ENCODE measurements at places on chromosomes 2 and 18. TPM values are rescaled to one million over a fixed set of nuclear protein-coding genes. Genes with fewer than 3 reads are reported as not detected.

Gene CABYR
- total RNA-seq = 2.2 TPM

Gene IL18RAP
- 2.9 TPM for total RNA-seq

Gene DNAH6
- total RNA-seq = 1.5 TPM

Gene FSIP2
- total RNA-seq = 0.88 TPM

Gene EMILIN1
- total RNA-seq = 21.0 TPM

Gene AAK1
- total RNA-seq = 42.5 TPM

Gene MAPK4
- not detected for total RNA-seq

Gene SERPINB13
- not detected for total RNA-seq

Gene HRH4
- 0.44 TPM for total RNA-seq

Gene TUBB8B
- total RNA-seq = 0.75 TPM

Gene TTN
- 9.3 TPM for total RNA-seq

Gene NEU4
- total RNA-seq = not detected

Gene SERPINB12
- total RNA-seq = not detected

Gene POMC
- total RNA-seq = 10.2 TPM

Gene TFCP2L1
- total RNA-seq = 3.6 TPM

Gene ALK
- total RNA-seq = 2.4 TPM

Gene ANAPC1
- 41.2 TPM for total RNA-seq

Gene TMEM37
- 57.7 TPM for total RNA-seq

Gene FBLN7
- total RNA-seq = 1.3 TPM

Gene AQP12B
- total RNA-seq = not detected

Gene B3GNT7
- 0.82 TPM for total RNA-seq

Gene ZNF519
- total RNA-seq = 4.0 TPM

Gene KIAA2012
- not detected for total RNA-seq

Gene TCF23
- total RNA-seq = not detected

Gene GRP
- total RNA-seq = not detected

Gene BCL11A
- 0.16 TPM for total RNA-seq

Gene GMPPA
- 19.2 TPM for total RNA-seq

Measured in subcutaneous adipose tissue (tissue), 4 donors.